ENCODE measurements at places on chromosomes 11 and 22. TPM values are rescaled to one million over a fixed set of nuclear protein-coding genes. Genes with fewer than 3 reads are reported as not detected.
A peak's percentile ranks its signal among the peaks of the same experiment; 100 is the strongest.

Gene SHANK3
- 7.2 TPM for total RNA-seq

GRCh38 chr22:40951795-40952605 lies 822 bp downstream of the RBX1 start:
- no peak for DNase-seq

Gene SPON1
- 60.2 TPM for total RNA-seq

GRCh38 chr11:316891-317301 lies 3.1 kb downstream of the IFITM1 start:
- DNase-seq = no peak

DNA sequence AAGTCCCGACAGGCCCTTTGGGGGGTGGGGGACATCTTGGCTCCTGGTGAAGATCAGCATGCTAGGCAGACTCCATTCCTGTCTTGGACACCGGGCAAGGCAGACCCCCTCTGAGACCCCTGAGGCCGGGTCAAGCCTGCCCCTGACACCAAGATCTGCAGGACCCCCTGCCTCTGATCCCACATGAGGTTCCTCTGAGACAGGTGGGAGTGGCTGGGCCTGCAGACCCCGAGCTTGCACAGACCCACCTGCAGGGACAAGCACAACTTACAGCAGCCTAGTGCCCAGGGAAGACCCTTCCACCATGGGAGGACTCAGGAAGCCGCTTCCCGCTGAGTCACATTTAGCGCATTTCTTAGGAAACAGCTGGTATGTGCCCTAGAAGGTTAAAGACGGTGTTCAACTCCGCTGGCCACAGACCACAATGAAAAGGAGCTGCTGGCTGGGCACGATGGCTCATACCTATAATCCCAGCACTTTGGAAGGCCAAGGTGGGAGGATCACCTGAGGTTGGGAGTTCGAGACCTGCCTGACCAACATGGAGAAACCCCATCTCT lies 15.5 kb downstream of the ARVCF start:
- DNase-seq = no peak

- peak; percentile 15 for DNase-seq
Measured at GRCh38 chr11:64060861-64061444, 25.2 kb downstream of the FLRT1 start.
